Activated CD8-positive, alpha-beta memory T cell treated with anti-CD3 and anti-CD28 coated beads for 1 hour (primary cell): ENCODE measurements at places on chromosomes 12 and 14.

DNA sequence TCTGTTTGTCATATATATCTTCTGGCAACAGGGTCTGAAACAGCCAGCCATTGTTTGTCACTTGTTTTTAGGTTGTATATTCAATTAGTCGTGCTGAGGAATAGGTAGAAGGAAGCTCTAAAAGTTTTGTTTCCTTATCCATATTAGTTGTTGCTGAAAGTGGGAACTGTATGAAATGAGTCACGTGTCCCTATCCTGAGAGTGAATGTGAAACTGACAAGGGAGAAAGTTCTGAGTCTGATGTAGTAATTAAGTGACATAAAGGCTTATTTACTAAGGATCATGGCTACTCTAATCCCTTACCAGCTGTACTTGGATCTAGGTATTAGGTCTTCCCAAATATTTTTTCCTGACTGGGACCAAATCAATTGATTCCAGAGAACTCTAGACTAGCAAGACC, 16.4 kb downstream of the FAM234B start:
- no peak for DNase-seq

- no peak for DNase-seq
Measured at GRCh38 chr12:6946033-6946919, 2.5 kb downstream of the C12orf57 start.

DNA sequence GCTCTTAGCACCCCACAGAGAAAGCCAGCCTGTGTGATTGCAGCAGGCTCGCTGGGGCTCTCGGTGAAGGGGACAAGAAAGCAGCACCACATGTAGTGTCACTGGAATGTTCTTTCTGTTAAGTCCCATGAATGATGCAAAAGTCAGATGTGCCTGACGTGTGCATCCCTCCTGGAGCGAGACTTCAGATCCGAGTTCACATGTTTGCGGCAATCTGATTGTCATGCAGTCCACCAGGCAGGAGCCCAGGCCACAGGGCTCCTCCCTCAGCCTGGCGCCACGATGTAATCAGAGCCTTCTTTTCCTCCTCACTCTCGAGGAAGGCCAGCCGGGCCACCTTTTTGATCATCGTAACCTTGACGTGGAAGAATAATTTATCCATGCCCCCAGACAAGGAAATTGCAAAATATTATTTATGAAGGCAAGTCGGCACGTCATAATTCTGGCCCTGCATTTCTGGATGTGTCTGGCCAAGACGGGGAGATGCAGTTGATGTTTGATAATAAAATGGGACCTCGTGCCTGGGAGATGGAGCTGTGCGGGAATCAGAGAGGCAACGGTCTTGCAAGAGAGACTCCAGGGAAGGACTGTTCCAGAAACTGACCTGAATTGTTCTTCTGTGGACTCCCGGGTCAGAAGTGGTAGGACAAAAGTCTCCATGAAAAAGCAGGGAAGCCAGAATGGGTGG, 214.6 kb downstream of the PHETA1 start:
- no peak for DNase-seq

DNA sequence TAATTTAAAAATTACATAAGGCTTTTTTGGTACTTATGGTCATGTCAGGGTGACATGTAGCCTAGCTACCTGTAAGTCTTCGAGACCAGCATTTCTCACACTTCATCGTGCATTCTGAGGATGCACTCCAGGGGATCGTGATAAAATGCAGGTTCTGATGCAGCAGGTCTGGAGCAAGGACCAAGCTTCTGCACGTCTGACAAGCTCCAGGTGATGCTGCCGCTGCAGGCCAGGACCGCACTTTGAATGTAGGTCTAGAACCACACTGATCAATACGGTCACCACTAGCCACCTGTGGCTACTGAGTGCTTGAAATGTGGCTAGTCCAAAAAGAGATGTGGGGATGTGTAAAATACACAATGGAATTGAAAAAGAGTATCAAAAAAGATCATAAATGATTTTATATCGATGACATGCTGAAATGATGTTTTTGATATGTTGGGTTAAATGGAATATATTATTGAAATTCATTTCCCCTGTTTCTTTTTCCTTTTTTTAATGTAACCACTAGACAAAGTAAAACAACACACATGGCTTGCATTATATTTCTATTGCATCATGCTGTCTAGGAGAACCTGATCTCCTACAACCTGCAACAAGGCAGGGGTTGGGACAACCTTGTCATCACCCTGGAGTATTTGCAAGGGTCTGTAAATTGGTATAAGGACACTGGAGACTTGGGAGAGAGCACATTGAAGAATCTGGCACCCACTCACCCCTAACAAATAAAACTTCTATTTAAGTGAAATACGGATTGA, 142.4 kb downstream of the DPF3 start:
- no peak for DNase-seq
